ENCODE measurements at places on chromosomes 1 and 21.

GRCh38 chr1:33137800-33138199, 44.0 kb downstream of the TRIM62 start:
- peak; percentile 45 for DNase-seq

GRCh38 chr1:201223852-201224665, 33.4 kb downstream of the IGFN1 start:
- DNase-seq = no peak

DNA sequence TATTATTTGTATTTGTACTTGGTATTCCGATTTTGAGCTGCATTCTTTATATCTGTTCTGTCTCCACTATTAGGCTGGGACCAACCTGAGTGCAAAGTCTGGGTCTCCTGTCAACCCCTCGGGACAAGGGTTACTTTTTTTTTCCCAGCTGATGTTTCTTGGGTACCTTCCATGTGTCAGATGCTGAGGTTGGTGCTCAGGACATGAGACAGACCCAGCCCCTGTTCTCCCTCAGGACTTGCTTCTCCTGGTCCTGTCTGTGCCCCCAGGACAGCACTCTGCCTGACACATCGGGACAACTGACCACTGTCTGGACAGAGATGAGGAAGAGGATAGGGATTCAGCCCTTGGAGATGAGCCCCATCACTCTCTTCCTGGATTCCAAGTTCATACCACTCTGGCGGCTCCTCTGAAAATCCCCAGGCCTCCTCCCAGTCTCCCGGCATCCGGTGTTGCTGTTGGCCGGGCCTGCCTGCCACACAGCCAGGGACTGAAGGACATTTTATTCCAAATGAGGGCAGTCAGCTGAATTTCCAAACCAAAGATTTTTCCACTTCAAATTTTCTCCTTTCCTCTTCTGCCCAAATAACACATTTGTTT, 55.6 kb upstream of the FMOD start:
- DNase-seq = no peak

DNA sequence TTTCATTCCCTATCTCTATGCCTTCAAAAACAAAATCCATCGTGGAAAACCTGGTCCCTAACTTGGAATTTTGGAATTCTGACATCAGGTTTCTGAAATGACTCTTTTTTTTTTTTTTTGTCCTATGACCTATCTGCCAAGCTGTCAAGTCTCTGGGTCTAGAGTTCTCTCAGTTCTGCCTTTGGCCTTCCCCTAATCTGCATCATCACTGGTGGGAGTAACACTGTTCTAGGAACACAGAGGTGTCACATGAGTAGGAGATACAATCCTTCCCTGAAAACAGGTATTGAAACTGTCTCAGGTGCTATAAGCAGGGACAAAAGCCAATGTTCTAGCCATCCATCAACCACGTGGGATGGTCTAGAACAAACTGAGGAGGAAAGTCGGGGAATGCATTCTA, 142.0 kb upstream of the ATP1B1 start:
- DNase-seq = no peak

DNA sequence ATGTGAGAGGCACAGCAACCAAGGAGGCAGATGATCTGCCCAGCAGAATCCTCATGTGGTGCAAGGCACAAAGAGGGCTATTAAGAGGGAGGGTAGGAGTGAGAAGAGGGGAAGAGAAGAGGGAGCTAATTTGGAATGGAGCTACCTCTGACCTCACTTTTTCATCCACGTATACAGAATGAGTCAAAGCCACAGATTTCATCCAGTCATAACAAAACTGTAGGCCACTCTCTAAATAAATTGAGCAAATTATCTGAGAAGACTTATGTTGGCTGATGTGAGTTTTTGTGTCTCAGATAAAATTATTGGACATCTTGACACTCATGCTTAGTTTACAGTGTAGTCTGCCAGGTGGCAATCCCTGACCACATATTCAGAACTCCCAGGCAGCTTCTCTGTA, 325.6 kb downstream of the TTLL7 start:
- DNase-seq = no peak

GRCh38 chr1:151867321-151867720, 13.8 kb upstream of the THEM5 start:
- DNase-seq = no peak

DNA sequence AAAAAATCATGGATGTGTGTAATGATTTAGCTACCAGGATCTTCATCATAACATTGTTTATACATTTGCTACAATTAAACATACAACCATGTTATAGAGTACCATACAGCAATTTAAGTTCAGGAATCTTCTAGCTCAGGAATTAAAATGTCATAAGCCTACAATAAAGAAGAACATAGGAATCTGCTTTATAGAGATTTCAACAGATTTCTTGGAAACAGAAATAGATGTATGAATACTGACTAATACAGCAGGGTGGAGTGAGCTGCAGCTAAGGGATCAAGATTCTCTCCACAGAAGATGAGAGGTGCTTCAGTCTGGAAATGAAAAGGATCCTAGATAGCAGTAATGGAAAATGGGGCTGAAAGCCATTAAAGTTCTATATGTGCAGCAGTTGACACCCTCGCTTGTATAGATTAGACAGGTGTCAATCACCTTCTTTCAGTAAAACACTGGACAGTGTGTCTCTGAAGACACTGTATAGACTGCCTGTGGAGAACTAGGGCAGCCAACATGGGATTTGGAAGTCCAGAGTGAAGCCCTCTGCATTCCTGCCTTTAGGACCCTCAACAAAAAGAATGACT, 73.9 kb downstream of the DNTTIP2 start:
- no peak for DNase-seq

DNA sequence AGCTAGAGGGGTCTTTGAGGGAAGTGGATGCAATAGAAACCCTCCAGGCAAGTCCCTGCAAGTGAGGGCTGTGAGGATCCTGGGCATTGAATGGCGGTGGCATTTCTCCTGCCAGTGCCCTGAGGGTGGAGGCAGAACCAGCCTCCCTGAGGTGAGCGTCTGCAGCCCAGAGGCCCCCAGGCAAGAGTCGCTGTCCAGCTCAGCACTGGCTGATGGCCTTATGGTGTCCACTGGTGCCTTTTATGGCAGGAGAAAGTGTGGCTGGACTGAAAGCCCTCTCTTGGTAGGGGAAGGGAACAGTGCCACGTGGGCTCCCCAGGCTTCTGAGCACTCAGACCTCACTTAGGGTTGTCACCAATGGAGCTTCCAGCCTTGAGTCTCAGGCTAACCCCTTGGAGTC, 77.3 kb downstream of the SH3BGR start:
- DNase-seq = no peak

- DNase-seq = peak; percentile 17
These were observed 1109.3 kb upstream of the B3GALT2 start for GRCh38 chr1:194295685-194296084.

- no peak for DNase-seq
These were observed 31.9 kb downstream of the NPHP4 start for GRCh38 chr1:5960336-5960735.

DNA sequence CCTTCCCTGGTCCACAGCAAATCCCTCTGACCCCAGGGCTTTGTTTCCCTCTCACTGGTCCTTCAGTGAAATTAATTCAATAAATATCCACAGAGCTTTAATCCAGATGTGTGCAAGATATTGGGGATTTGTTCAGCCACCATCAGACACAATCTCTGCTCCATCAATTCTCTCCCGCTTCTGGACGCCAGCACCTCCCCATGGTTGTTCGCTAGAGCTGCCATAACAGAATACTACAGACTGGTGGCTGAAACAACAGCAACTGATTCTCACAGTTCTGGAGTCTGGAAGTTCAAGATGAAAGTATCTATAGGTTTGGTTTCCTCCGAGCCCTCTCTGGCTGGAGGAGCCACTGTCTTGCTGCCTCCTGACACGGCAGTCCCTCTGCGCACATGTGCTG, 303.9 kb downstream of the SMYD3 start:
- DNase-seq = no peak

GRCh38 chr1:205325334-205325884, 3.9 kb upstream of the NUAK2 start:
- peak; percentile 50 for DNase-seq

- no peak for DNase-seq
These were observed 11.9 kb downstream of the URB1 start for GRCh38 chr21:32380940-32381339.

DNA sequence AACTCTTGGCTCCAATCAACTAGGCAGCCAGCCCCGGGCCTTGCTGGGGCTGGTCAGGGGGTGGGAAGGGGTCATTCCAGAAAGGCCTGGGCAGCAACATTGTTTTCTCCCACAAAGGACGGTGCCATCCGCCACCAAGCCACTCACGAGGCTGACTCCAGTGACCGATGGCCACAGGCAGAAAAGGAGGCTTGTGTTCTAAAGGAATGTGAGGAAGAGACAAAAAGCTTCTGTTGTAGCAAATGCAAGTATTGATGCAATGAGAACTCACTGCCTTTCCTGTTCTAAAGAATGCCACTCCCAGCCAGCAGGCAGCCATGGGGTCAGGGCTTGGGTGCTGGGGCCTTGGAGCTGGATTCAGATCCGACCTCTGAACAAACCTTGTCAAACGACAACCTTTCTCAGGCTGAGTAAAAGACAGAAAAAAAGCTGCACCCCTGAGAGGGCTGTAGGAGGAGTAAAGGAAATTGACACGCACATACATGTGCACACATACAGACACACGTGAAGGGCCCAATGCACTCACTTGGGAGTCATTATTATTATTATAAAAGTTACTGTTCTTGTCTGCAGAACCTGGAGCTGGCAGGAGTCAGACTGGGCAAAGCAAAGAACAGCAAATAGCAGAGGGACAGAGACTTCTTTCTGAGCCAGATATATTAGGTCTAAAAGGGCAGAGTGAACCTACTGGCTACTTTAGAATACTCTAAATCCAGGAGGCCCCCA, 13.9 kb upstream of the PRMT2 start:
- no peak for DNase-seq

GRCh38 chr1:172964864-172965263, 85.9 kb downstream of the TNFSF18 start:
- no peak for DNase-seq

DNA sequence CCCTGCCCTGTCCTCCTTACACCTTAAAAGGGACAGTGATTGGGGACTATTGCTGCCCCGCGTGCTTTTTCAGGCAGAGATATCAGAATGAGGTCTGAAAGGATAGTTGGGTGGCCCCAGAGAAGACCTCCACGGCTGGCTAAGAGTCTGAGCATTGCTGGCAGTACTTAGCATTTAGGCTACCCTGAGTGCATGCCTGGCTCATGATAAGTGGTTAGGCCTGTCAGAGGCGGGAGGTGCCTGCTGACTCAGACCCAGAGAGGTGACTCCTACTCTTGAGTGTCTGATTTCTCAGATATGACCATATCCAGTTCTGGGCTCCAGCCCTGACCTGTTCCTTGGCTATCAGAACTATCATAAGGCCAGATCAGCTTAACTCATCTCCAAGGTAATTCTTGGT, 213.7 kb downstream of the PBX1 start:
- DNase-seq = no peak

GRCh38 chr1:20100632-20101355, 18.5 kb downstream of the PLA2G2D start:
- DNase-seq = no peak

DNA sequence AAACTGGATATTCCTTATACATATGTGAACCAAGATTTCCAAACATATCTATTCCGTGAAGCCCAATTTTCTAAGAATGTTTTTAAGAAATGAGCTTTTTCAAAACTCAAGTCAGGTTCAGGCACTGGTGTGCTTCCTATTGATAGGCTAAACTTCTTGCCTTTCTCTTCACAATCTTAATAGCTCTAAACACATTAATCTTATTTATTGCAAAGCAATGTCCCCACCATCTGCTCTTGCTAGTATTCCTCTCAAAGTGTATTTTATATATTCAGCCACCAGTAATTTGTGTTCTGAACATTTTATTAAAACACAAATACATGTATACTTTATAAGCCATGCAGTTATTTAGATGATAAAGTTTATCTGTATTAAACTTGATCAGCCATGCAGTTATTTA, 11.5 kb downstream of the ZNF281 start:
- DNase-seq = no peak

GRCh38 chr1:168591641-168592250, 15.3 kb downstream of the XCL1 start:
- DNase-seq = no peak

- no peak for DNase-seq
These were observed 61.5 kb upstream of the F3 start for GRCh38 chr1:94602802-94603625.

GRCh38 chr1:21599402-21599801, 69.8 kb downstream of the RAP1GAP start:
- no peak for DNase-seq

DNA sequence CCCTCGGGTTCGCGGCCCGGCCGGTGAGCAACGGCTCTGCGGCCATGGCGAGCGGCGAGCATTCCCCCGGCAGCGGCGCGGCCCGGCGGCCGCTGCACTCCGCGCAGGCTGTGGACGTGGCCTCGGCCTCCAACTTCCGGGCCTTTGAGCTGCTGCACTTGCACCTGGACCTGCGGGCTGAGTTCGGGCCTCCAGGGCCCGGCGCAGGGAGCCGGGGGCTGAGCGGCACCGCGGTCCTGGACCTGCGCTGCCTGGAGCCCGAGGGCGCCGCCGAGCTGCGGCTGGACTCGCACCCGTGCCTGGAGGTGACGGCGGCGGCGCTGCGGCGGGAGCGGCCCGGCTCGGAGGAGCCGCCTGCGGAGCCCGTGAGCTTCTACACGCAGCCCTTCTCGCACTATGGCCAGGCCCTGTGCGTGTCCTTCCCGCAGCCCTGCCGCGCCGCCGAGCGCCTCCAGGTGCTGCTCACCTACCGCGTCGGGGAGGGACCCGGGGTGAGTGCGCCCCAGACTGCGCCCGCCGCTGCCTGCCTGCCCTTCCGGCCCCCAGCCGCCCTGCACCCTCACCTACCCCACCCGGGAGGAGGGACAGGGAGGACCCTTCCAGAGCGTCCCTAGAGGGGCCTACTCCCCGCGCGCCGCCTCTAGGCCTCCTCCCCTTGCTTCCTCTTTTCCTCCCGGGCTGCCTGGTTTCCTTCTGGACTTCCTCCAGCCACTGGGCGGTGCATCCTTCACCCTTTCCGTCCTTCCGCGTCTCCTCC, at the start of gene RNPEP:
TSS of gene RNPEP (plus strand) at position 26 of the 757 bp plus-strand sequence. CDS start at position 45, 19 bp downstream.
- DNase-seq = peak; percentile 55

- no peak for DNase-seq
These were observed 14.1 kb downstream of the HNRNPU start for GRCh38 chr1:244850099-244850852.

DNA sequence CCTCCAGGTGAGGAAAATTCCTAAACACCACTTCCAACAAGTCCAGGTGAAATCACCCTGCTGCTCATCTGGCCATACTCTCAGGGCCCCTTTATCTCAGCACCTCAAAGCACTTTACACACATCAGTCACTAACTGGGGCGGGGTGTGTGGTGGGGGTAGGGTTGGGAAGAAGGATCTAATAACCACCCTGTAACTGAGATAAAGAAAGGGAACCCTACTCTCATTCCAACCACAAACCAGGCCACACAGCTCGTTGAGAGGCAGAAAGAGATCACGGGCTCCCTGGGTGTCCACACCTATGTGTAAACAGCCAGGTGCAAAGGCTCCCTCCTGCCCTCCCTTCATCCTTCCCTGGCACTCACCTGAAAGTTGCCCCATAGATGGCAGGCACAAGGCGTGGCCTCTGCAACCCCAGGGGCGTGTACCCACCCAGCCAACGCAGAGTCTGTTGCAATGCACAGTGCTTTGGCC, 20.4 kb downstream of the GPR161 start:
- DNase-seq = no peak

GRCh38 chr1:47842228-47842919, 154.8 kb downstream of the TRABD2B start:
- no peak for DNase-seq

GRCh38 chr1:39898648-39899603, 2.8 kb downstream of the MYCL start:
- no peak for DNase-seq
